CD4-positive, alpha-beta T cell treated with Interleukin-2 at 100 ng/mL for 4 hours (primary cell): ENCODE measurements at places on chromosomes 2 and 18.
A peak's percentile ranks its signal among the peaks of the same experiment; 100 is the strongest.

DNA sequence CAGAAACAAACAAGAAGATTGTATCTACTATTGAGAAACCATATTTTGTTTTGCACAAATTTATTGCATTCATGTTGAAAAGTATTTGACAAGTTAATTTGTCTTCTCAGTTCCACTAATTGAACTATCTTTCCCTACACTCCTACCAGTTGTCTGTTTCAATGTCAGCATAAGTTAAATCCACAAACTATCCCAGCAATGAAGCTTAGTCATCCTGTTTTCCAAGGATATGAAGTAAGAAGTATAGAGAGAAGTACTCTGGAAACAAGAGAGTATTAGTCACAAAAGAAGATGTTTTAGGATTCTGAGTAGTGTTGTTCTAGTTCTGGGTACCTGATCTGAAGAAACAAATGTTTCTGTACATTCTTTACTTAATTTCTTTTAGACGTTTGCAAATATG, 261.6 kb upstream of the ZNF804A start:
- DNase-seq = no peak

DNA sequence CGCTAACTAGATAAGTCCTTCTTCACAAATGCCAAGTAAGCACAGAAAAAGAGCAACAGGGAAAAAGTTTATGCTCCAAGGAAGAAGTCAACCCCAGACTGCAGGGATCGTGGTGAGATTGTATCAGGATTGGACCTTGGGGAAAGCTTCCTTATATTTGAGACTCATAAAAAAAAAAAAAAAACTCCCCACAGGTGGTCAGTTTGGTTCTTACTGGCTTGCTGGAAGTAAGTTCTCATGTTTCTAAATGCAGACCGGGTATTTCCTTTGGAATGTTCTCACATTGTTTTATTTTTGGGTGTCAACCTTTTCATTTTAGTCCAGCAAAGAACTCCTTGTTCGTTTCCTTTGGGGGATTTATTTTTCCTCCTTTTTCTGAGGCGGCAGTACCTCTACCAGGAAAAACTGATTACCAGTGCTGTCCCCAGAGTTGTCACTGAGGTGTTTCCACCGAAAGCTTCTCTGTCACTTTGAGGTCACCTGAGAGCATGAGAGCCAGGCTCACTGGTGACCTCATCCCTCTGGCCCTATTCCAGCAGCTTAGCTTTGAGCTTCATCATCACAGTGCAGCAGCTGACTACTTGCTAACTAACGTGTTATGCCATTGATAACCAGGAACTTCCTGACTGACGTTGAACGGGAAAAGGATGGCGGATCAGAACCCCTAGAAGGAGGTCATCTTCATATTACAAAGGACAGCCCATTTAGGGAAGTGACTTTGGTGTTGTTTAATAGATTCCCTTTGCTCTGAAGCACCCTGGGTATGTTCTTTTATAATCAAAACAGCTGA, 16.8 kb upstream of the ATP8B1 start:
- DNase-seq = no peak

DNA sequence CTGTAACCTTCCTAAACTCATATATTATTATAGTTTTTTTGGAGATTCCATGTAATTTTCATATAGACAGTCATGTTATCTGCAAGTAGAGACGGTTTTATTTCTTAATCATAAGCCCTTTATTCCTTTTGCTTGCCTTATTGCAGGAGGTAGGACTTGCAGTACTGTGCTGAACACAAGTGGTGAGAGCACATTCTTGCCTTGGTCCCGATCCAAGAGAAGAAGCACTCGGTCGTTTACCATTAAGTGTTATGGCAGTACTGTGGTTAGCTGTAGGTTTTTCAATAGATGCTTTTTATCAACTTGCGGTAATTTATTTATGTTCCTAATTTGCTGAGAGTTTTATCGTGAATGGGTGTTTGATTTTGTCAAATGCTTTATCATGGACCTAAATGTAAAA, 305.7 kb downstream of the DYSF start:
- DNase-seq = no peak

DNA sequence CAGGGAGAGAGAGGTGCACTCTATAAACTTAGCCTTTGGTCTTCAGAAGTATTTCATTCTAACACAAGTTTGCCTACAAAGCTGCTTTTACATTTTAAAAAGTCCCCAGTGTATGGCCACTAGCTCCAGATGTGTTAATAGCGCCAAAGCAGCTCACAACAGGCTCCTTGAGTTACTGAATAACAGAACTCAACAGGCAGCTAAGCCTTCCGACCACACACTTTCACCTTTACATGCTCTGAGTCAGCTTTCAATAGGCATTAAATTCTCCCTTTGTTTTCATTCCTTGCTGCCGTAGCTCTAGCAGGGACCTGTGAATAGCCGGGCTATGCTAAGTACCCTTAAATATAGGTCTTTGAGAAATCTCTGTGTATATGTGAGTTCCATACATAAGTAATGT, 262.8 kb upstream of the PARD3B start:
- no peak for DNase-seq

GRCh38 chr18:34864836-34865497, 154.9 kb downstream of the DTNA start:
- DNase-seq = no peak

GRCh38 chr18:27110319-27110718, 74.8 kb downstream of the CHST9 start:
- DNase-seq = no peak

DNA sequence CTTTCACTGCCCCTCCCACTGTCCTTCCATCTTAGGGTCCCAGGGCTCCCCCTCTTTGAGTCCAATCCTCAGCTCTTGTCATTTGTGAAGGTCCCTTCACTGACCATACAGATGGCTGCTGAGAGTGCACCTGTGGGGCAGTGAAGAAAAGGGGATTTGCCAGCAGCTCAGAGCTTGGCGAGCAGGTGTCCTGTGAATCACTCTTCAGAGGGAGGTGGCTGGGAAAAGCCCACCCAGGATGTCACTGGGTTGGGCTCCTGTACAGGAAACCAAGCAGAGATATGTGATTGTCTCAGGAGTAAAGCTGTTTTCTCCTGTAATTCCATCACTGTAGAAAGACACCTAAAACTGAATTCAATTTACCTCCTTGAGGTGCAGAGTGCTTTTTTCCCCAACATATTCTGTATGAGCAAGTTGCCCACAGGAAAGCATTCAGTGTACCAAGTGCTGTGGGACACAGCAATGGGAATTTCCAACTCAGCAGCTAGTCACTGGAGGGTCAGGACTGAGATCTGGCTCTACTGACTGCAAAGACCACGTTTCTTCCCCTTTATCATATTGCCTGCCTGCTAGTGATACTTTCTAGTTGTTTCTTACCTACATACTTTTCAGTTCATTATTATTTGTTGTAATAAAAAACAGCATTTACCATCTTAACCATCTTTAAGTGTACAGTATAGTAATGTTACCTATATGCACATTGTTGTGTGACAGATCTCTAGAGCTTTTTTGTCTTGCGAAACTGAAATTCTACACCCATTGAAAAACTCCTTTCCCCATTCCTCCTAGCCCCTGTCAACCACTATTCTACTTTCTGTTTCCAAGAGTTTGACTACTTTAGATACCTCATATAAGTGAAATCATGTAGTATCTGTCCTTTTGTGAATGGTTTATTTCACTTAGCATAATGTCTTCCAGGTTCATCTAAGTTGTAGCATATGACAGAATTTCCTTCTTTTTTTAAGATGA, 239.1 kb downstream of the TSN start:
- DNase-seq = no peak

DNA sequence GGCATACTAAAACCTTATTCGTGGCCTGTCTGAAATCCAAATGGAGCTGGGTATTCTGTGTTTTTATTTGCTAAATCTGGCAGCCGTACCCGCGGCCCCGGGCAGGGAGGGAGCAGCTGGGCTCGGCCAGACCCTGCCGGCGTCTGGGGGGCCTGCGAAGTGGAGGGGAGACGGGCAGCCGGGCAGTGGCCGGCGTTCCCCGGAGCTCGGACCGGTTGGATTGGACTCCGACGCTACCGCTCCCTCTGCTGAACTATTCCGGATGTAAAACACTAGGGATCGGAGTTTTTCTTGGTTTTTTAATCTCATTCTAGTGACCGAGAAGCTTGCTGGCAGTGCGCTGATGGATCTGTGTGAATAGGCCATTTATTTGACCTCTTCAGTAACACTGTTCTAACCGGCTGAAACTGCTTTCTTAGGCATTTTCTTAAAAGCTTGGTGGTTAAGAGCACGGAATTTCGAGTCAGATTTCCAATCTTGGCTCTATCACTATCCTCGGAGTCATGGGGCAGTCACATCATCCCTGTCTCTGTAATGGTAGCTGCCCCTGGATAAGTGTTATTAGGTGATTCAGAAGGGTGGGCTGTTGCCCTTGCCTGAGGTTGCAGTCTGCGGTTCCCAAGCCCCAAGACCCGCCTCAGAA, 694 bp downstream of the UNC50 start:
- DNase-seq = no peak

- DNase-seq = no peak
Observed at GRCh38 chr2:175441181-175441761, 259.8 kb upstream of the ATP5MC3 start.

- no peak for DNase-seq
Observed at GRCh38 chr18:9661564-9661963, 46.5 kb upstream of the RAB31 start.

DNA sequence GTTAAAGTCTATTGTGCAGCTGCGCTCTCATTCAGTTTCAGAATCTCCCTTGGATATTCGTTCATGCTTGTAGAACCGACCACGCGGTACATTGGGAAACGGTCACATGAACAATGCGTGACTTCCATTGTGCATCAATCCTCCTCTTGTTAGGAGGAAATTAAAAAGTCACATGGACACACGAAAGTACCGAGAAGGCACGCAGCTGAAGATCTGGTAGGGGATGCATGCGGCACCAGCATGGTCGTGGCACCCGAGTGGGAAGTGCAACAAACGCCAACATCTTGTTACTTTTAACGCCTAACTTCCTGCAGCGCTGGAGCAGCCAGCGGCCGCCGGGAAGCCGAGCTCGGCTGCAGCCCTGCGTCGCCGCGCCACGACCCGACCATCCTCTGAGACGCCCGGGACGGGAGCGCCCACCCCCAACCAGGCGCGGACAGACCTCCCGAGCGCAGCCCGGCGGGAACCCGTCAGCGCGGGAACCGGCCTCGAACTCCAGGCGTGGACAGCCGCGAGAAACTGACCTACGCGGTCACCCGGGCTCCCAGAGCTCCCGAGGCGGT, 412 bp downstream of the OSBPL1A start:
- DNase-seq = no peak

GRCh38 chr2:8886202-8886518, 48.7 kb upstream of the KIDINS220 start:
- DNase-seq = no peak

- peak; percentile 56 for DNase-seq
Observed at GRCh38 chr2:95526360-95527341, 42.1 kb upstream of the TRIM43B start.

GRCh38 chr2:158796652-158797051, 1.5 kb downstream of the DAPL1 start:
- no peak for DNase-seq

- DNase-seq = no peak
Observed at GRCh38 chr18:59155153-59155552, 15.5 kb downstream of the SEC11C start.

DNA sequence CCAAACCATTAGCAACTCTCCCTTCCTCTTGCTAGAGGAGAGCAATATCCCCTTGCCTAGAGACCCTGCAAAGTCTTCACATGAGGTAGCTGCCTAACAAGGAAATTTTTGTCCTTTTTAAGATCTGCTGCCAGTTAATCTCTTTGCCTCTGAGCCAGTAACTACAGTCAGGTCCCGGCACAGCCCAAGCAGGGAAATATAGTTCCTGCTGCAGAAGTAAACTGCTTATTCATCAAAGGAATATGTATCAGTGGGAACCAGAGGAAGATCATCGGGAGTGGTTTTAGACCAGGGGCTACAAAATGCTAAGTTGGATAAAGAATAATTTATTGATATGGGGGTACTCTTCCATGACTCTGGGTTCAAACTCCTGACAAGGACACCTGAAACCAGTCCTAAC, 30.6 kb downstream of the CACNB4 start:
- DNase-seq = no peak

DNA sequence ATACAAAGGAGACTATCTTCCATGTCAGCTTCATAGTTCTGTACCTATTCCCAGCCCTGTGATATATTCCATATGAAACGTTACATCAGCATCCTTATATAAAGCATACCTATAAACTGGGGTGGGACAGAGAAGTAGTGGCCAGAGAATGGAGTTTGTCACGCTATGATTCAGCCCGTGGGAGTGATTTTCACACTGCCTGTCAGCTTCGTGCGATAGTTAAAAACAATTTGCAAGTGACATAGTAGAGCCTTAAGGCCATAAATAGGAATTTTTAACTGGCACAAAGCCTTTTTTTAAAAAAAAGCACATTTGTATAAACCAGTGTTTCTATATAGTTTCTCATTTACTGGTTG, 30.2 kb downstream of the PKP4 start:
- DNase-seq = no peak

- no peak for DNase-seq
Observed at GRCh38 chr2:17441055-17441771, 77.0 kb downstream of the RAD51AP2 start.

- DNase-seq = no peak
Observed at GRCh38 chr2:172664766-172665165, 70.9 kb upstream of the RAPGEF4 start.

- no peak for DNase-seq
Observed at GRCh38 chr18:45157576-45157975, 457.7 kb upstream of the SLC14A2 start.

- DNase-seq = no peak
Observed at GRCh38 chr18:36745219-36745975, 83.4 kb downstream of the TPGS2 start.

DNA sequence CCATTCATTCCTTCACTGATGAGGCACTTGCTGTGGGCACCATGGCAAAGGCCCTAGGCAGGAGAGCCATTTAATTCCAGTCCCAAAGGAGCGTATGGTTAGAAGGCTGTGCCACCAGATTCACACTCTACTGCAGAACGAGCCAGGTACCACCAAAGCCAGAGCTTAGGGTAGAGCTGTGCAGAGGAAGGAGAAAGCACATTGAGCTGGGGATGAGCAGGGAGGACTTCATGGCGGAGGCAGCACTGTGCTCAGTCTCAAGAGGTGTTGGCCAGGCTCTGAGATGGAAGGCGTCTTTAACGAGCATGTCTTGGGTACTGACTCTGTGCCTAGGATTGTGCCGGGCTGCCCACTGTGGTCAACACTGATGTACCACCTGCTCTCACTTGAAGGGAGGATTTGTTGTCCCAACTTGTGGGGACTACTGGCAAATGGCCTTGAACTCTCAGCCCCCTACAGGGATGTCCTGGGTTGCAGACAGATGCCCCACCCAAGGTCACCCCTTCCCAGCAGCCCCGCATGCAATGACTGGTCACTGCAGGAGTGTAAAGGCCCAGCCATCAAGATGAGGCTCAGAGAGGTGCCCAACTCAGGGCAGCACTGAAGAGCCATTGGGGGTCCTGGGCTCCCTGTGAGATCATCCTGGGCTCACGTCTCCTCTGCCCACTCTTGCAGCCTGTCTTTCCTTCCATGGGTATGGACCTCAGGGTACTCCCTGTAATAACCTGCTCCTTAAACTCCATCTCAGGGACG, 251.4 kb downstream of the GLI2 start:
- no peak for DNase-seq

DNA sequence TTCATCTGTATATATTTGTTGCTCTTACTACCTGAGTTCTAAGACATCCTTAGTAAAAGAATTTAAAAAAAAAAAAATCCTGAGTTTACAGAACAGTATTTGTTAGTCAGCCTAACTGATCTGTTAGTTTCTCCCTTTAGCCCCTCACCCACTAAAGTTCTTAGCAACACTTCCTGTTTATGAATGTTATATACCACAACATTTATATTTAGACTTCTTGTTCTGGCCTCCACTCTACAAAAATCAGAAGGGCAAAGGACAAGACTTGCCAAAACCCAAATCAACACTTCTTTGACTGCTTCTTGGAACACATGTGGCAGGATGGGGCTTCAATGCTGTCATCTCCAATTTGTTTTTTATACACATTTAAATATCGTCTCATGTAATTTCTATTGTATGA, 71.1 kb downstream of the MGAT5 start:
- peak; percentile 73 for DNase-seq
